ENCODE measurements at places on chromosomes 6 and 20. TPM values are rescaled to one million over a fixed set of nuclear protein-coding genes. Genes with fewer than 3 reads are reported as not detected.

Gene CNKSR3
- not detected for total RNA-seq

Gene STX11
- 15.5 TPM for total RNA-seq

GRCh38 chr6:65633501-65633900 lies 73.5 kb downstream of the EYS start:
- no peak for DNase-seq

Gene BLOC1S5
- 19.6 TPM for total RNA-seq

Gene FAM217A
- not detected for total RNA-seq
